ENCODE measurements at places on chromosomes 16 and 17.
A peak's percentile ranks its signal among the peaks of the same experiment; 100 is the strongest.

DNA sequence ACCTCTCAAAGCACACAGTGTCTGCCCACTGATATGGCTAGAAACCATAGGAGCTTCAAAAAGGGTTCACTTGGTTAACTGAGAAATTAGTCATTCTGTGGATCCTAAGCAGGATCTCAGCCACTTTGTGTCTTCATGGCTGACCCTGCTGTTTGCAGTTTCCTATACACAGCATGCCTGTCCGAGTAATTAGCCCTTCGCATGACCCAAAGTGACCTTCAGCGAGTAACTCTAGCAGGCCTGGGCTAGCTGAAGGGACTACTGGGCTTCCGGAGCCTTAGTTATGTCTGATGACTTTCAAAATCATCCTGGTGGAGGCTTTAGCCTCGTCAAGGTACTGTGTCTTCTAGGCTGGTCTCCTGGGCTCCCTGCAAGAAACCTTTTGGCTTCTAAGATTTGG is 28.9 kb upstream of the FBXW10B start:
- peak; percentile 6 for DNase-seq

DNA sequence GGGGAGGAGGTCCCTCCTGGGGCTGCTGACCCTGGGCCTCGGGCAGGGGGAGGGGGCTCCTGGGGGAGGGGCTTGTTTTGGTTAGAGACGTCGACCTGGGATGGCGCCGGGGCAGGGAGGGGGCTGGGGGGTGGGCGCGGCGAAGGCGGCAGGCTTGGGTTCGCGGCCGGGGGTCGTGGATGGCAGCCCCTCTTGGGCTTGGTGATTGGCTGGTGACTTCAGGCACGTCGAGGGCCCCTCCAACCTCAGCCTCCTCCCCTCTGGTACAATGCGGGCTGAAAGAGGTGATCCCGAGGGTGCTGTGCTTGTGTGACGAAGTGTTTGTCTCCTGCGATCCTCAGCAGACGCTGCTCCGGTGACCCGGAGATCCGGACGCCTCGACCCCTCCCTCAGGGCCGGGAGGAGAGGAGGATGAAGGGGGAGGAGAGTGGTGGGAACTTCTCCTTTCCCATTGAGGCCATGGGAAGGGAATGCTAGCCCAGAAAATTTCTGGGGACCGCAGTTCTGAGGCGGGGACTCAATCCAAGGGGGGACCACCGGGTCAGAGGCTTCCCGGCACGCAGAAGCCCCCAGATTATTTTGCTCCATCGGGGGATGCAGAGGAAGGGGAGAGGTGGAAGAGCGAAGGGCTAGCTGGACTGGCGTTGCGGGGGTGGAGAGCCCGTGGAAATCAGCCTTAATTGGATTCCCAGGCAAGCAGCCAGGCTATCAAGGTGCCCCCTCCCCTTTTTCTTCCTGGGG is 43.9 kb downstream of the RAI1 start:
- no peak for DNase-seq

- DNase-seq, result no peak
Measured at GRCh38 chr16:52346709-52347108, 200.2 kb downstream of the TOX3 start.

DNA sequence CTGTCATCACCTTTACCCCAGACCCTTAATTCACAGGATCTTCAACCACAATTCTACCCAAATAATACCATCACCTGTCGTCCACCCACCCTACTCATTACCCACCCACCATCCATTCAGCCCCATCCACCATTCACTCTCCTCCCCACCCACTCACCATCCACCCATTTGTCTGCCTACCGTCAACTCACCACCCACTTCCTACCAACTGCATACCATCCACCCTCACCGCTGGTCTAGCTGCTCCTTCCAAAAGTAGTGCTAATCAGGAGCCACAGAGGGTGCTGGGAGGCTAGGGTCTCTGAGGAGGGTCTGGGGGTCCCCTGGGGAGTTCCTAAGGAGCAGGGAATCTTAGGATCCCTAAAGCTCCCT is 12.0 kb upstream of the IGFBP4 start:
- DNase-seq, result no peak

DNA sequence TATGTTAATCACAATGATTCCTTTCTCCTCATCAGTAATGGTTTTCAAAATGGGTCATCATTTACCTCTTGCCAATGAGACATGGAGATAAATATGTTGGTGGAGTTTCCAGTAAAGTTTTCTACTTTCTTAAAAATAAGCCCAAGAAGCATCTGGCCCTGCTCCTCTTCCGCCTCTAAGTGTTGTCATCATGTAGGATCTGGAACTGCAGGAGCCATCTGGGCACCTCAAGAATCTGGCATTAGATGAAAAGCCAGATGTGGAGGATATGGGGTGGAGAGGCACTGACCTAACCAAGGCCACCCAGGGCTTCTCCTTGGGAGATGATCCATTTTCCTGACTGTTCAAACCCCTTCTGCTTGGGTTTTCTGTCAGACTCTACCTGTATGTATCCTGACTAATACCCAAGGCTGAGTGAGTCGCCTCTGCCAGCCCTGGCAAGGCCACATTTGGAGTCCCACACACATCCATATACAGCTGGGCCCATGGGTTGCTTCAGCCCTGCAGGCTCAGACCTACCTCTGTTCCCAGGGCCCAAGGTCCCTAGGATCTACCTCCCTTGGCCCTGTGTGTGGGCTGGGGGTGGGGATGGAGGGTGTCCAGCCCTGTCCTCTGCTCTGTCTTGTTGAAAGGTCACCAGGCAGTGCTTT is 24.6 kb downstream of the CCDC182 start:
- no peak for DNase-seq

DNA sequence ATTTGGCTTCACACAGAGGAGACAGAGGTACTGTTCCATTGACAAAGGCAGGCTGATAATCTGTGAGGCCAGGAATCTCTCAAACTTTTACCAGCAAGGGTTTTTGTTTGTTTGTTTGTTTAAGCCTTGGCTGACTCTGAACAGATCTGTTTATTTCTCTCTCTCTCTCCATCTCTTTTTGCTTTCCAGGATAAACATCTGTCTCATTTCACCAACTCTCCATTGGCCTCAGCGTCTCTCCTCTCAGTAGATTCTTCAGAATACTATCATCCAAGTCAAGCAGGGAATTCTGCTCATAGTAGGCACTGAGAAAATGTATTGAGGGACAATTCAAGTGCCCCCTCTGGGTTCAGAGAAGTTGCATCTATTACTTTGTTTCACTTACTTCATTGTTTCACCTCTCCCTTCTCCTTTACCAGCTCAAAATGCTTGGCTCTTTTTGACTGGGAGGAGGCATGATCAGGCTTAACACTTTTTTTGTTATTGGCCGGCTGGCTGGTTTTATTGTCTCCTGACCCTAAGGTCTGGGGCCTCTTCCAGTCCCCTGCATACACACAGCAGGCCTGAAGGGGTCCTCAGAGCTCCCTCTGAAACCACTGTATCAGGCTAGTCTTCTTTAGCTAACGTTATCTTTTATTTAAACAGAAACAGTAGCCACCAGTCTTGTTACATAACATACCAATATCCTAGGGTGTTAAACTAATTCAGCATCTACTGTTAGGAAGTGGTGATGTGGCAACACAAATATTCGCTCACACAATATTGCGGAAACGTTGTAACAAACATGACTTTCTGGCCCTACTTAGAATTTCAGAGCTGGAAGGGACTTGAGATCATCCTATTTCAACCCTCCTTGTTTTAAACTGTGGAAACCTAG is 2.0 kb upstream of the YPEL2 start:
- DNase-seq, result peak; percentile 81

DNA sequence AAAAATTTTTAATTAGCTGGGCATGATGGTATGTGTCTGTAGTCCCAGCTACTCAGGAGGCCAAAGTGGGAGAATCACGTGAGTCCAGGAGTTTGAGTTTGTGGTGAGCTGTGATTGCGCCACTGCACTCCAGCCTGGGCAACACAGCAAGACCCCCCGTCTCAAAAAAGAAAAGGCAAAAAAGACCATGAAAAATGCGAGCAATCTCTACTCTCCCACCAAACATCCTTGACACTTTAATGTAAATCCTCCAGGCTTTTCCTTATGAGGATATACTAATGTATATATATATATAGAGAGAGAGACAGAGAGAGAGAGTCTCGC is 28.1 kb downstream of the MMP15 start:
- no peak for DNase-seq
